Left forelimb (tissue), 1 donor: ENCODE measurements at places on chromosomes 1 and 21.

GRCh38 chr1:187244623-187245022 is 415.9 kb downstream of the PLA2G4A start:
- DNase-seq: no peak

DNA sequence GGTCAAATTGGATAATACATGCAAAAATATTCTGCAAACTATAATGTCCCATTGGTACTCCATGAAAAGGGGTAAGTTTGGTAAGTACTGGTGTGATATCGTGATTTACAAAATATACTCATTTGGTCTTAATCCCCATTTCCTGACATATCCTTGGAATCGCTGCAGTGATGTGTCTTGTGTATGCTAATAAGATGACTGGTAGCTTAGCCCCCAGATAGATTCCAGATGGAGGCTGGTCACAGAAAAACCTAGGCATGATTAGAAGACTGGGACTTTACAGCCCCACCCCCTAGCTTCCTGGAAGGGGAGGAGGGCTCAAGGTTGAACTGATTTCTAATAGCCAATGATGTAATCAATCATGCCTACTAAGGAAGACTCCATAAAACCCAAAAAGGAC is 3.0 kb downstream of the VAMP4 start:
- no peak for DNase-seq

- no peak for DNase-seq
These were observed 14.7 kb downstream of the RAB42 start for GRCh38 chr1:28606771-28607170.

GRCh38 chr1:94986783-94987182 is 59.9 kb upstream of the CNN3 start:
- DNase-seq: no peak

DNA sequence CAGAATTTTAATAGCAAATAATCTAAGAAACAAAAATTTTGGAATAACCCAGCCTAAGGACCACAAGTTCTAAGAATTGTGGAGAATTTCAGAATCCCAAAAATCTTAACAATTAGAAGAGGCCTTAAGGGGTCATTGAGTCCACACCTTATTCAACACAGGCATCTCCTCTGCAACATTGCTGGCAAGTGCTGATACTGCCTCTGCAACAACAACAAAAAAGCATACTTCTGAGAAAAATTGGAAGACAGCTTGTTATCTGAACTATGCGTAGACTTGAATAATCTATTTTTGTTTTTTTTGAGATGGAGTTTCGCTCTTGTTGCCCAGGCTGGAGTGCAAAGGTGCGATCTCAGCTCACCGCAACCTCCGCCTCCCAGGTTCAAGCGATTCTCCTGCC is 24.0 kb upstream of the SLC2A1 start:
- DNase-seq: no peak

- no peak for DNase-seq
These were observed 27.3 kb upstream of the RNF19B start for GRCh38 chr1:32991819-32992488.

DNA sequence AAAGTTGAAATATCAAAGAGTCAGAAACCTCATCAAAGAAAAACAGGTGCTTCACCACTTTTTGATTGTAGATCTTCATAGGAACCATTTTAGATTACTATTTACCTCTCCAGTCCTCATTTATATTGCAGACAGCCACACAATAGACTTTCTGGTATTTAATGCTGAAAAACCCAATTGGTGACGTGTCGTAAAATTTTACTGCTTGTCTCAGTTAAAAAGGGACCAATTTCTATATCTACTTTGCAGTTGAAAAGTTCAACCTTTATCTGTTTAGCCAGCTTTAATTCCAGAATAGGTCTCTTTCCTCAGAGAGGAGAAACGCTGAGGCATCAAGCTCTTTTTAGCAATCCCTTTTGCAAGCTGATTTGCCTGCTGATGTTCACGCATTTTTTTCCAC is 1722.4 kb downstream of the PLA2G4A start:
- DNase-seq: no peak

- DNase-seq: no peak
These were observed 1.4 kb downstream of the NCF2 start for GRCh38 chr1:183588827-183589226.

DNA sequence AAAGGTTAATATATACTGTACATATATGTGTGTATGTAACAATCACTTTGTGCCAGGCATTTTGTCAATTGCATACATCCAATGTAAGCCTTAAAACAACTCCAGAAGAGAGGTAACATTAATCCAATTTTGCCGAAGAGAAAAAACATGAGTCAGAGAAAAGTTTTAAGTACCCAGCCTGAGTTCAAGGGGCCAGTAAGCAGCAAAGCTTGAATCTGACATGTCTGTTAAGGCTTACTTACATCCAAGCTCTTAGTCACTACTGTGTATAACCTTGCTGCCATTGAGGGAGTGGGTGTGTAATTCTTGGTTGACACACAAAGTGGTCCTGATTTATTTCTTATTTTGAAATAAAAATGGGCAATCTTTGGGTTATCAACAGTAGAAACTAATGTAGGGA is 360.4 kb upstream of the LYPLAL1 start:
- no peak for DNase-seq

- no peak for DNase-seq
These were observed 2.9 kb downstream of the TNFAIP8L2 start for GRCh38 chr1:151159373-151159772.

DNA sequence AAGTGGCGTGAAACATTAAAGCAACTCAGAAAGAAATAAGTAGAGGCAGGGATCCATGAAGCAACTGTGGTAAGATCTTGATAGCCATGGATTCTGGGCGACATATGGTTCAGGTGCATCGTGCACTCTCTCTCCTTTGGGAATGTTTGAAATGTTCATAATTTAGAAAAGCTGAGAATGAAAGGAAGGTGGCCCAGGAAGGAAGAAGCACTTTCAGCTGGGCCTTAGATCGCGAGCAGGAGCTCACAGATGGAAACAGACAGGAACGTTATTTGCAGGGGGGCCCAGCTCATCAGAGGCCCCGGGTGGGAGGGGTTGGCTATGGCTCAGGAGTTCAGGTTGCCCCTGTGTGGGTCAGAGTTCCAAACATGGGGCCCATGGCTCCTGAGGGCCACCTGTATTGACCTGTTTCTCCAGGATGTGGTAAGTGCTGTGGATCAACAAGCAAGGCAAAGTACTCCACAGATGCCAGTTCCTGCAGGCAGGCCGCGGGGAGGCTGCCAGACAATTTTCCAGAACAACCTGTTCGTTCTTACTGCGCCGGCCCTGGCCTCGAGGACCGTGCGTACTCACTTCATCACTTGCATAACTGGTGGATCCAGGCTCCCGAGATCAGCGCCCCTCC is 253.2 kb downstream of the TOMM20 start:
- no peak for DNase-seq

DNA sequence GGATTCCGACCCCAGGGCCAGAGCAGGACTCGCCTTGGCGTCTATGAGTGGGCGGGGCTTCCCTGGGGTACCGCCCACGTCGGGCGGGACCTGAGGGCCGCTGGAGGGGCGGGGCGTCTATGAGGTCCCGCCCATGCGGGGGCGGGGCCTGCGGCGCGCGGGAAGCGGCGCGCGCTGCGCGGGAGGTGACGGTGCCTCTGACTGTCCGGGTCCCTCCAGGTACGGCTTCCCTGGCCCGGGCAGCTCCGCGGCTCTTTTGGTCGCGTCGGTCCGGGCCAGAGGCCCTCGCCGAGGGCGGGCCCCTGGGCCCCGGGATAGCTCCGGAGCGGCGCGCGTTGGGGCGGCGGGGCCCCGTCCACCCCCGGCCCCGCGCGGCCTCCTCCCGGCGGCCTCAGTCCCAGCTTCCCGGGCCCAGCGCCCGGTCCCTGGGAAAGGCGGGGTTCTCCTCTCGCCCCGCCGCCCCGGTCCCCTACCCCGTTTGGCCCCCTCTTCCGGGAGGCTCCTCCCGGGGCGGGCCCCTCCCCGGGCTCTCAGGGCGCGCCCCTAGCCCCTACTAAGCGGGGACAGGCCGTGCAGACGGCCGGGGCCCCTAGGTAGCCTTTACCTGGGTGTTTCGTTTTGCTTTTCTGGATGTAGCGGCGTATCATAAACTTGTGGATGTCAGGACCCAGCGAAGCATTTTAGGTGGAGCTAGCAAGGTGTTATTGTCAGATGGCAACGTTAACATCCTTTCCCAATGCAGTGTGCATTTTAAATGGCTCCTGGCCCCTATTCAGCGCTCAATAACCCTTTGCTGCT is at the start of gene CHAF1B:
Gene CHAF1B (plus strand): TSS at position 160 of the 798 bp plus-strand sequence. CDS start 745 bp downstream, outside the sequence.
- DNase-seq: peak; percentile 86

DNA sequence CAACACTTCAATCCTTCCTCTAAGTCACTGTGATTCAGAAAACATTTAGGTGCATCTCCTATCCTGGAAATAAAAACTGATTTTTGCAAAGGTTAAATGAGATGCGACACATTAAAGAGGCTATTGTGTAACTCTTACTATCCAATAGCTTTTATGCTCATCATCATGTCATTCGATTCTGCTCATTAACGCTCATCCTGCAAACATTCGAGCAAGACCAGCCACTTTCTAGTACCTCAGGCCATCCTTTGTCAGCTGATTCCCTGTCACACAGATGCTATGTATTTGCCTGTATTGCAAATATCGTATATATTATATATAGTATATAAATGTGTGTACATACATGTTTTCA is 131.6 kb downstream of the TLR5 start:
- DNase-seq: no peak

DNA sequence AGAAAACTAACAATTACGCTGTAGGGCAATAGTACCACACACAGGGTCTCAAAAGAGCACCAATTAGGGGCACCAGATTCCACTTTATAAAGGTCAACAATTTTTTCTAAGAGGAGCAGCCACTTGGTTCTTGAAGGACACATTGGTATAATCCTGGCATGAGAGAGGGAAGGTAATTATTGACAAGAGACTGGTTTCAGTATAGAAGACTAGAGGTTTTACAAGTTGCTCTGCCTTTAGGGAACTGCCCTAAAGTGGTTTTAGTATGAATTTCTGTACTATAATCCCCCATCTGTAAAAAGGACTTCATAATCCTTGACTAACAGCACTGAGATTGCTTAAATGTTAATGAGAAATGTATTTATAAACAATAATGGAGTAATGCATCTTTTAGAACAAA is 648.5 kb upstream of the PTBP2 start:
- no peak for DNase-seq

GRCh38 chr21:20800106-20800505 is 198.1 kb upstream of the NCAM2 start:
- no peak for DNase-seq

GRCh38 chr1:161719325-161719611 is 2.1 kb upstream of the FCRLB start:
- DNase-seq: no peak

GRCh38 chr1:81867235-81867634 is 66.5 kb downstream of the ADGRL2 start:
- no peak for DNase-seq

DNA sequence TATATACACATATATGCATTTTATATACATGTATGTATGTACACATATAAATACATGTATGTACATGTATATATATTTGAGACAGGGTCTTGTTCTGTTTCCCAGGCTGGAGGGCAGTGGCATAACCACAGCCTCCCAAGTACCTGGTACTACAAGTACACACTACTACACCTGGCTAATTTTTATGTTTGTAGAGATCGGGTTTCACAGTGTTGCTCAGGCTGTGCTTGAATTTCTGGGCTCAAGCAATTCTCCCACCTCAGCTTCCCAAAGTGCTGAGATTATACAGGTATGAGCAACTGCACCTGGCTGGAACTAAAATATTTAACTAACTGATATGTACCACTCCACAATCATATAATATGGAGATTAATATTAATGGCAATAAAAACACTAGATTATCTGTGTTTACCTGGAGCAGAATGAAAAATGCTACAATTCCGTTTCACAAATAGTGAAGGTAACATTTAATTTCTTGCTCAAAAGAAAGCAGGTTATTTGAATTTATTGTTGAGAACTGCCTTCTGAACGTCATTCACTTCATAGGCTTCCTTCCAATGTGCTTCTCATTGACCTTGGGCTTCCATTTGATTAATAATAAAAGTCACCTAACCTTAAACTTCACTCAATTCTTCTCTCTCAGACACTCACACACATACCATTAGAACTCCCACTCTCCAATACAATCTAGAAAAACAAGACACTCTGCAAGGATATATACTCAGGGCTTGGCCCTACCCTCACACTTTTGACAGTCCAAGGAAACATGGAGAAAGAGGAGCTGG is 57.0 kb downstream of the PTGER3 start:
- no peak for DNase-seq

DNA sequence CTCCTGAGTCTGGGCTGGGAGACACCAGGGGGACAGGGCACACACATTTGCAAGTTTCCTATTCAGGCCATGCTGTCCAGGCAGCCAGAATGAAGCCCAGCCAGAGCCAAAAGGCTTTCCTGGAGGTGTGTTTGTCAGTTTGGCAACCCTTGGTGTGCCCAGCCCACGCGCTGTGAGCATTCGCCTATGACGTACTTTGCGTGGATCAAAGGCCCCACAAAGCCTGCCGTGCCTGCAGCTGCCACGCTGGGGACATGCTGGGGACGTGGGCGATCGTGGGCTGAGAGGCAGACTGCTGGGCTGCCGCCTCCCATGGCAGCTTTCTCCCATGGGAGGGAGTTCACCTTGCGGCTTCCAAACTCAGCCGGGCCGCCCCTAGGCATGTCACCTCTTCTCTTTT is 57.5 kb downstream of the CD247 start:
- DNase-seq: no peak

- DNase-seq: no peak
These were observed 35.4 kb upstream of the AGPAT3 start for GRCh38 chr21:43829575-43830119.

DNA sequence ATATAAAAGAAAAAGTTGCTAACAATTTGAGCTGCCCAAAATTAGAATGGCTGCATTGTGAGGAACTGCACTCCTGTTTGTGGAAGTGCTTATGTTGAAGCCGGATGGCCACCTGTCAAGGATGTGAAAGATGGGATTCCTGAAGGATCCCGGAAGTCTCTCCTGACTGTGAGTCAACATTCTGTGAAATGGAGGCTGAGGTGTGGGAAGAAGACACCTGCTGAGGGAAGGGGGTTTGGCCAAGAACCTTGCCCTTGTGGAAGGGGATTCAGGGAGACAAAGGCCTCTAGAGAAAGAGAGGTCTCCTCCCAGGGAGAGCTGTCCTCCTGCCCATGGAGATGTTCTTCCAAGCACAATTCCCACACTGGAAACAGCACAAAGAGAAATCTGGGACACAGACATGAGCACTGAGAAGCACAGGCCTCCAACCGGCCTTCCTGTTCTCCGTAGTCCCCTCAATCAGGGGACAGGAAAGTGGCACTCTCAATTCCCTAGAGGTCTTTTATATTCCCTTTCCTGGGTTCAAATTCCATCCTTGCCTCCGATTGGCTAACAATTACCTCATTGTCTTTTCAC is 70.5 kb downstream of the CD2 start:
- DNase-seq: no peak

- no peak for DNase-seq
These were observed 12.6 kb upstream of the IL12RB2 start for GRCh38 chr1:67294836-67295617.

- no peak for DNase-seq
These were observed 161.7 kb upstream of the USP24 start for GRCh38 chr1:55376897-55377296.

GRCh38 chr1:215143497-215143896 is 61.0 kb downstream of the KCNK2 start:
- DNase-seq: no peak
